Upper lobe of right lung (tissue), 1 donor: ENCODE measurements at places on chromosomes 2 and 18.

DNA sequence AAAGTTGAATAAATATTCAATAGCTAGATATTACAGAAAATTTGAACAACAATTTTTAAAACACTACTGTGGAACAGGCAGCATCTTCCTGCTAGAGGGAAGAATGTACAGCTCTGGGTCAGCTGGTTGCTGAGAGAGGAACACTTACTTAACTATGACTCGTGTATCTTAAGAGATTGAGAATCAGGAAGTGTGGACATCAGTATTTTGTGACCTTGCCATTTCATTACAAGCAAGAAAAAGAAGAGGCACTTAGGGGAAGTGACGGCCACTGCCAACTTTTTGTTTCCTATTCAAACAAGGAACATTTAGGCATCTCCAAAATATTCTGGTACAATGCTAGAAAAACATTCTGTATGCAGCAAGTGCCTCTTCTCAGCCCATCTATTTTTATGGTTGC lies 45.9 kb downstream of the ITPRID2 start:
- H3K27me3 ChIP-seq = no peaks in the 10 kb centered on the region
- no peak overlapping the region for H3K4me3 ChIP-seq
- no peaks in the 10 kb centered on the region for H3K36me3 ChIP-seq
- H3K4me1 ChIP-seq = no peaks in the 10 kb centered on the region
- H3K27ac ChIP-seq = no peak overlapping the region

GRCh38 chr2:138997346-138997745 lies 217.2 kb upstream of the NXPH2 start:
- H3K36me3 ChIP-seq = no peaks in the 10 kb centered on the region
- no peak overlapping the region for H3K27ac ChIP-seq
- no peak for DNase-seq
- no peaks in the 10 kb centered on the region for H3K27me3 ChIP-seq

GRCh38 chr2:130829015-130829414 lies 7.7 kb upstream of the ARHGEF4 start:
- H3K36me3 ChIP-seq = no peaks in the 10 kb centered on the region
- peaks cover 7% of the 10 kb centered on the region for H3K27me3 ChIP-seq
- no peaks in the 10 kb centered on the region for H3K4me1 ChIP-seq
- no peak overlapping the region for H3K4me3 ChIP-seq

DNA sequence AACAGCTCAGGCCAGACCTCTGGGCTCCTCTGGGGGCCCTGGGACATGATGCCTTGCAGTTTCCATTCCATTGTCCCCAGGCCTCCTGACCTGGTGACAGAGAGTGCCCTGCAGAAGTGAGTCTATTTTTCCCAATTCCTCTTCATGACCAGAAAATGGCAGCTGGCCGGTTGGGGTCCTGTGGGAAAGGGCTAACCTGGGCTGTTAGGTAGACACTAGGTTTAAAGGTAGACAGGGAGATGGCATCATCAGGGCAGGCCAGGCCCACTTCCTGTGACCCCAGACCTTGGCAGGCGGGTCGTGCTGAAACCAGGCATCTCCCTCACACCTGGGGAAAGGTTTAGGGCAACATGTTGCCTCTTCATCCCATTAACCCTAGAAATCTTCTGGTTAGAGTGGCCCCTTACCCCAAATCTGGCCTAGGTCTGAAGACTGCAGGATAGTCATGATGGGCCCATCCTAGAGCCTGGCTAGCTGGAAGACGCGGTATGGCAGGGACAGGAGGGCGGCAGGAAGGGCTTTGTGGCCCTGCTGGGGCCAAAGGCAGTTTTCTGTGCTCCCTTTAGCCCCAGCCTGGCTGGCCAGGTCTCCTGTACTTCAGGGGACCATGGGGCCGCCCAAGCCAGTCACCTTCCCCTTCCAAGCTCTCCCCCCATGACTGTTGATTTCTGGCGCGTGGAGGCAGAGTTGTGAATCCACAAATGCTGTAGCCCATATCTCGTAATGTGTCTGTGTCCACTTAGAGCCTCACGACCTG lies 10.1 kb downstream of the POMC start:
- no peak overlapping the region for H3K4me3 ChIP-seq
- H3K27me3 ChIP-seq = no peaks in the 10 kb centered on the region
- no peak overlapping the region for H3K27ac ChIP-seq
- no peaks in the 10 kb centered on the region for H3K4me1 ChIP-seq

DNA sequence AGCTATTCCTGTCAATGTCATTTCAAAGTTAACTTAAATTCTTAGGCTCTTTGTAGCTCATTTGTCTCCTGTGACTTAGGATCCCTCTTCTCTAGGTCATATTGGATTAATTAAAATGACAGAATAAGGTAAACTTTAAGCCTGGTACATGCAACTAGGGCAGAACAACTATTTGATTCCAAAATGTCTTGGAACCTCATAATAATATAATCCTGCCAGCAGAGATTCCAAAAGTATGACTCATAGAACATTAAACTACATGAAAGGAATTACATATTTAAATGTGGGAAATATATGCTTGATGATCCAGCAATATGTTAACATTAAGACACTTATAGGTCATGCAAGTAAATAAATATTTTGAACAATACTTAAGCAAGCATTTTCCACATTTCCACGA lies 63.3 kb downstream of the COL3A1 start:
- no peaks in the 10 kb centered on the region for H3K4me1 ChIP-seq
- DNase-seq = no peak
- no peak overlapping the region for H3K4me3 ChIP-seq
- H3K36me3 ChIP-seq = peaks cover 9% of the 10 kb centered on the region
- H3K27ac ChIP-seq = no peak overlapping the region
- no peaks in the 10 kb centered on the region for H3K27me3 ChIP-seq
